ENCODE measurements at places on chromosomes 13 and 19. TPM values are rescaled to one million over a fixed set of nuclear protein-coding genes. Genes with fewer than 3 reads are reported as not detected.

The SLC1A5 gene
- 354 TPM for total RNA-seq

The TYROBP gene
- total RNA-seq, result not detected

The TEX29 gene
- total RNA-seq, result 0.36 TPM

The GPC6 gene
- total RNA-seq, result 98.1 TPM

The DENND1C gene
- total RNA-seq, result not detected

- peaks cover 5% of the 10 kb centered on the region for H3K4me1 ChIP-seq
- H3K27ac ChIP-seq, result no peak overlapping the region
- DNase-seq, result no peak
- H3K27me3 ChIP-seq, result peaks cover 8% of the 10 kb centered on the region
- H3K4me3 ChIP-seq, result no peak overlapping the region
Measured at GRCh38 chr13:41500511-41500910, 43.2 kb downstream of the RGCC start.

- H3K36me3 ChIP-seq, result no peaks in the 10 kb centered on the region
- no peak overlapping the region for H3K4me3 ChIP-seq
- H3K27ac ChIP-seq, result no peak overlapping the region
- DNase-seq, result no peak
- H3K27me3 ChIP-seq, result peaks cover 30% of the 10 kb centered on the region
Measured at GRCh38 chr19:46025835-46026234, 3.0 kb upstream of the PGLYRP1 start.

GRCh38 chr13:48801255-48801654 lies 147.5 kb downstream of the CYSLTR2 start:
- H3K27ac ChIP-seq, result no peak overlapping the region
- no peaks in the 10 kb centered on the region for H3K36me3 ChIP-seq
- H3K4me1 ChIP-seq, result peaks cover 5% of the 10 kb centered on the region
- DNase-seq, result peak; percentile 84
- H3K27me3 ChIP-seq, result no peaks in the 10 kb centered on the region

GRCh38 chr19:1512671-1513498 lies at the start of gene ADAMTSL5:
Gene ADAMTSL5, minus strand, starts transcription at chr19:1513019. Its CDS starts 2,076 bp downstream, at chr19:1510943.
- H3K36me3 ChIP-seq, result no peaks in the 10 kb centered on the region
- peak; percentile 94 for DNase-seq
- peaks cover 26% of the 10 kb centered on the region for H3K27me3 ChIP-seq
- peak within 1 kb of the TSS; percentile 53 for H3K4me3 ChIP-seq

GRCh38 chr13:78520425-78520824 lies 82.9 kb downstream of the POU4F1 start:
- no peaks in the 10 kb centered on the region for H3K36me3 ChIP-seq
- no peak overlapping the region for H3K4me3 ChIP-seq
- no peaks in the 10 kb centered on the region for H3K27me3 ChIP-seq
- no peak overlapping the region for H3K27ac ChIP-seq
- DNase-seq, result no peak
- no peaks in the 10 kb centered on the region for H3K4me1 ChIP-seq

DNA sequence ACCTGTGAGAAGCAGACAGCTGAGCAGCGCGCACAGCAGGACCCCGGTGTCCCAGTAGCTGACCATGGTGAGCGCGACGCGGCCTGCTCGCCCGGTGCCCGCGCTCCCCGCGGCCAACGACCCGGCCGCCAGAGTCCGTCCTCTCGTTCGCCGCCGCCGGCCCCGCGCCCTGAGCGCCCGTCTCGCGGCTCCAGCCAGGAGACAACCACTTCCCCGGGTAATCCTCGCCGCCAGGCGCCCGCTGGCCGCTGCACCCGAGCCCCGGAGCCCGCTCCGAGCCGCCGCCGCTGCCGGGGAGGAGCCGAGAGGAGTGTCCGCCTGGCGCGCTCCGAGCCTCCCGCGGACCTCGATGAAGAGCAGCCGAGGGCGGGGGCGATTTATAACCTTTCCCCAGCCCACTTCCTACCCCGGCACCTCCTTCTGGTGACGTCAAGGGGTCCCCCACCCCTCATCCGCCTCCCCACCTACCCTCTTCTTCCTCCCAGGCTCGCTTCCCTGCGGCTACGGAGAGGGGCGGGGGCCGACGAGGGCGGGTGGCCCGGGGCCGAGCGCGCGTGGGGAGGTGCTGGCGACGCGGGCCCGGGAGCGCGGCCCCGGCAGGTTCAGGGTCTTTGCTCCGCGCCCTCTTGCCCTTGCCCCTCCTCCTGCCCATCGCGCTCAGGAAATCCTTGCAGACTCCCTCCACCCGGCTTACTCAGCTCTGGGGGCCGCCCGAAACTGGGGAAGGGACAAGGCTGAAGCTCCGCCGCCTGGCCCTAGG lies at the start of gene FLT1:
Gene FLT1, minus strand, starts transcription at position 351 of the 760 bp plus-strand sequence. Its CDS starts 285 bp downstream, at position 66.
- H3K4me3 ChIP-seq, result peak within 1 kb of the TSS; percentile 56
- DNase-seq, result peak; percentile 86
- peaks cover 84% of the 10 kb centered on the region for H3K27me3 ChIP-seq
- H3K4me1 ChIP-seq, result peaks cover 8% of the 10 kb centered on the region

DNA sequence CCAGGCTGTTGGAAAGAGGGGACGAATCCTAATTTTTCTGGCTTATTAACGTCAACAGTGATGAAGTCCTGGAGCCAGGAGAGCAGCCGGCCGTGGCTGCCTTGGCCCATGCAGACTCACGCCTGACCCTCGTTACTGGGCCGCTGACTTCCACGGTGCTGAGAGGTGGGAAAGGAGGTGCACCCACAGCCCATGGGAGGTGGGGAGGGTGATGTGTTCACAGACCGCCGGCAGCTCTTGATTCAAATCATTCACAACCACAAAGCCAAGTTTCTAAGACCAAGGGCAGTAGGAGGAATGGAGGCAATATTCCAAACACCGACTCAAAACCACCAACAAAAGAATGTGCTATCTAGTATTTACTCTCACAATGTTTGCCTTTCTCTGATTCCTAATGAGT lies 24.3 kb downstream of the COL4A2 start:
- peak overlapping the region; percentile 22 for H3K4me3 ChIP-seq
- H3K4me1 ChIP-seq, result peaks cover 64% of the 10 kb centered on the region
- peak overlapping the region; percentile 94 for H3K27ac ChIP-seq
- DNase-seq, result peak; percentile 84
- peaks cover 33% of the 10 kb centered on the region for H3K36me3 ChIP-seq

- H3K36me3 ChIP-seq, result no peaks in the 10 kb centered on the region
- no peaks in the 10 kb centered on the region for H3K4me1 ChIP-seq
- DNase-seq, result no peak
- H3K4me3 ChIP-seq, result no peak overlapping the region
- H3K27ac ChIP-seq, result no peak overlapping the region
Measured at GRCh38 chr13:107680115-107680514, 535.2 kb downstream of the LIG4 start.

DNA sequence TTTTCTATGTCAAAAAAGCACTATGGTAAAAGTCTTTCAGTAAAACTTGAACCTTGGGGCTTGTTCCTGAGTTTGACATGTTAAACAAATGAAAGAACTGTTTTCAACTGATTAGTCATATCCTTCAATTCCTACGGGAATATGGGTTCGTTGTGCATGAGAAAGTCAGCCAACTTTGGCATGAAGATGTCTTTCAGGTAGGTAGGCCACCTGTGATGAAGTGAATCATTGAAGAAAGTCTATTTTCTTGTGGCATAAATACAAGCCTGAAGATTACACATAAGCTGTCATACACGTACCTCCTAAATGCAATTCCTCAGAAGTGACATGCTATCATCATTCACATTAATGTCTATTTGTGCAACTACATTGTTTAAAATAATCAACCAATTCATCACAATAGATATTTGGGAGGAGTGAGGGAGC lies 513.0 kb downstream of the IRS2 start:
- H3K4me1 ChIP-seq, result peaks cover 8% of the 10 kb centered on the region
- no peaks in the 10 kb centered on the region for H3K27me3 ChIP-seq
- no peaks in the 10 kb centered on the region for H3K36me3 ChIP-seq
- peak overlapping the region; percentile 21 for H3K4me3 ChIP-seq

DNA sequence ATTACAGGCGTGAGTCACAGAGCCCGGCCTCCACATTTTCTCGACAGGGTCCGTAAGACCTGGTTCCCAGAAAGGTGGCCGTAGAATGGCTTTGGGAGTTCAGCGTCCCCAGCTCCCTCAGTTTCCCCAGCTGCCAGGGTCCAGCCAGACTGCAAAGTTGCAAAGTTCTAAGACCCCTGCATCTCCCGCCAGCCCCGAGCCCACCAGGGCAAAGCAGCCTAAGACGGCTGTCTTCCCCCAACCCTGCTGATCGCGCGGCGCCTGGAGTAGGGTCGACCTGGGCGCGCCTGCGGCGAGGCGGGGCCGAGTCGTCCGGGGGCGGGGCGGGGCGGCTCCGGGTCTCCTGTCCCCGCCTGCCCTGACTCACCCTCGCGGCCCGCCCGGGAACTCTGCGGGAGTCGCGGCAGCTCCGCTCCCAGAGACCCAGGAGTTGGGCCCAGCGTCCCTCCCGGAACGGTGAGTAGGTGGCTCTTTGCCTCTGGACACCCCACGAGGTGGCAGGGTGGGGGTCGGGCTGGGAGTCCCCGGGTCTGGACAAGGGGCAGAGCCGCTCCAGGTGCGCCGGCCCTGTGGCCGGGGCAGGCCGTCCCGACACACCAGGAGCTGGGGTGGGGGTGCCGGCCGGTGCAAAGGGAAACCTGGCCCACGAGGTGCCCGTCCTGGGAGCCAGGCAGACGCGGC lies at the start of gene LRRC8E:
Gene LRRC8E, plus strand, starts transcription at position 366 of the 681 bp plus-strand sequence. CDS start 7,094 bp downstream, outside the sequence.
- no peaks in the 10 kb centered on the region for H3K27me3 ChIP-seq
- H3K4me1 ChIP-seq, result peaks cover 11% of the 10 kb centered on the region
- peak within 1 kb of the TSS; percentile 86 for H3K4me3 ChIP-seq
- peak; percentile 99 for DNase-seq
- peak within 1 kb of the TSS; percentile 58 for H3K27ac ChIP-seq

- DNase-seq, result no peak
- no peaks in the 10 kb centered on the region for H3K27me3 ChIP-seq
- no peaks in the 10 kb centered on the region for H3K36me3 ChIP-seq
- H3K27ac ChIP-seq, result no peak overlapping the region
- no peaks in the 10 kb centered on the region for H3K4me1 ChIP-seq
- no peak overlapping the region for H3K4me3 ChIP-seq
Measured at GRCh38 chr13:97561182-97561581, 127.2 kb downstream of the RAP2A start.

DNA sequence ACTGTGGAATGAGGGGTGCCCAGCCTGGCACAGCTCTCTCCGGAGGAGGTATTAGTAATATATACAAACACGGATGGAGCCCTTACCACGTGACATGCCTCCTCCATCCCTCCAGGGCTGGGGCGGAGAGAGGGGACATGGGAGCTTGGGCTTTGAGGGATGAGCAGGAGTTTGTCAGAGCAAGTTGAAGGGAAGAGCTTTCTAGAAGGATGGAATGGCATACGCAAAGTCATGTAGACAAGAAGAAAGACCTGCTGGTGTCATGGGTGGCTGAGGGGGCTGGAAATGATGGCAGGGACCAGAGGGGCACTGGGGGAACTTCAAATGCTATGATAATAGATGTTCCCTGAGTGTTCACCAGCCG lies 2.6 kb downstream of the MPND start:
- no peak overlapping the region for H3K4me3 ChIP-seq
- H3K36me3 ChIP-seq, result peaks cover 2% of the 10 kb centered on the region
- H3K4me1 ChIP-seq, result peaks cover 15% of the 10 kb centered on the region
- no peak overlapping the region for H3K27ac ChIP-seq
- no peak for DNase-seq
- no peaks in the 10 kb centered on the region for H3K27me3 ChIP-seq
